ENCODE measurements at places on chromosomes 4 and X. TPM values are rescaled to one million over a fixed set of nuclear protein-coding genes. Genes with fewer than 3 reads are reported as not detected.
A peak's percentile ranks its signal among the peaks of the same experiment; 100 is the strongest.

DNA sequence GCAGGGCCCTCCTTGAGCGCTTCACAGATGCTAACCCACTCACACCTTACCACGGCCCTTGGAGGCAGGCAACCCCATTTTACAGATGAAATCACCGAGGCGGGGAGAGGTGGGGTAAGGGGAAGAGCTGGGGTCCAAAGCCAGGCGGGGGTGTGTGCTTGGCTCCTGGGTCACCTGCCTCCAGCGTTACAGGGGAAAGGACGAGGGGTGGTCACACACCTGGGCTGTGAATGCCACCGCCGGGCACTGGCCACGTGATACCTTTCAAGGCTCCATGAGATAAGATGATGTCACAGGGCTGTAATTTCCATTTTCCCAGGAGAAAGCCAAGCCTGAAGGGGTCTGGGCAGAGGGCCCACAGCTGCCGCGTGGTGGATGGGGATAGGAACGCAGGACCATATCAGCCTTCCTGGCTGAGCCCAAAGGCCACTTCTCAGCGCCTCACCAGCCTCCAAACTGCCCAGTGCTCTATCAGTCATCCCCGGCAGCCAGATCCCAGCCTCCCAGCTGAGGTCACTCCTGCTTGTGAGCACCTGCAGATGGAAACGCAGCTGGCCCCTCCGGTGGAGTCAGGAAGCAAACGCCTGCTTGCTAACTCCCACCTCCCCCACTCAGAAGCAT is 62.4 kb upstream of the CRMP1 start:
- DNase-seq: peak; percentile 56

DNA sequence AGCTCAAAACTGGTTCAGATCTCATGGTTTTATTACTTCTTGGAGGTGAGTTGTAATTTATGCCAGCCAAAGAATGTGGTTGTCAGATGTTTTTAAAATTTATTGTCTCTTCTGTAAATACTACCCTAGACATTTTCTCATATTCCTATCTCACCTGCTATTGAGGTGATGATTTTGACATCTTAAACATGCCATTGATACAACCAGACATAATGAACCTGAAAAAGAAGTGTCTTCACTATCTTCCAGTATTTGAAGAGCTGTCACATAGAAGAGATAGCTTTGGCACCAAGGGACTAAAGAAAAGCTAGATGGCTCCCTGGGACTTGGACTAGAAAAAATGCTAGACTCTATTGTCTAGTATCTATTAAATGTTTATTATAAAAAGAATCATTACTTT is 155.7 kb downstream of the RAP1GDS1 start:
- DNase-seq: no peak

DNA sequence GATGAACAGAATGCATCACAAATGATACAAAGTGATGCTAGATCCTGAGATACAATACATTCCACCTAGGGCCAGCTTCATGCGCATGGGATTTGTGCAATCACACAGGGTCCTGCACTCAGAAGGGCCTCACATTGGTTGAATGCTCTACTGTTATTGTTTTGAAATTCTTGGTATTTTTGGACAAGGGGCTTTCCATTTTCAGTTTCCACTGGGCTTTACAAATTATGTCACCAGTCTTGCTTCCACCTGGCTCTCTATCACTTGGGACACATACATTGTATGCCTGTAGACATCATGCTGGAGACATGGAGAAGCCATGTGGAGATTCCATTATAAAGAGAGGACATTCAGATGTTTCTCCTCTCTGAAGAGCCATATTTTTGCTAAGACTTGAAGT is 155.8 kb downstream of the NAA11 start:
- no peak for DNase-seq

- no peak for DNase-seq
Measured at GRCh38 chr4:152185786-152186550, 349.9 kb downstream of the FBXW7 start.

- no peak for DNase-seq
Measured at GRCh38 chrX:153765138-153766079, 1.4 kb downstream of the PLXNB3 start.

DNA sequence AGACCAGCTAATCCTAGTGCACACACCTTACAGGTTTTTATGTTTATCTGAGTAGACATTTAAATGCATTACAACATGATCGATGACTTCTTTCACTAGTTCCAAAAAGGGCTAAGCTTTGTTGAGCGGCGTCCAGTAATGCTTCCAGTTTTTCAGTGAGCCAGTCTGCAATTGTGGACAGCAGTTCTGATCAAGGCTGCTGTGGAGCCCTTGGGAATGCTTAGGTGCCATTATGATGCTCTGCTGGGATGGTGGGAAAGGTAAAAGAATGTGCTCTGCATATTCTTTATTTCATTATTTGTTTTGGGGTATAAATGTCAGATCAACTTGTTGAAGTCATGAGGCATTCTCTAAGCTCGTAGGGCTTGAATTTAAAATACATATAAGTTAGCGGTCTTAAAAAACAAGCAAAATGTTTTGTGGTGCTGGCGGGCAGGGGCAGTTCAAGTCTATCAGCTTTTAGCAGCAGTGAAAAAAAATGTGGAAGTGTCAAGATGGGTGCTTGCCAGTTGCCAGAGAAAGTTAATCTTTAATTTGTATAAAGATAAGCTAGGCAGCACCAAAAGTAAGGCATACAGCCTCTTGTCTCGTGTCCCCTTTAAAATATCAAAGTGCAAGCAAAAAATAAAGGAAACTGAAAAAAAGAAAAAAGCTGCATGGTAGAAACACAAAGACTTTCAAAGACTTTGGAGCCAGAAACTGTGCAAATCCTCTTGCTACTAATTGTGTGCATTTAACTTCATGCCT is 5.8 kb downstream of the MID1IP1 start:
- no peak for DNase-seq

DNA sequence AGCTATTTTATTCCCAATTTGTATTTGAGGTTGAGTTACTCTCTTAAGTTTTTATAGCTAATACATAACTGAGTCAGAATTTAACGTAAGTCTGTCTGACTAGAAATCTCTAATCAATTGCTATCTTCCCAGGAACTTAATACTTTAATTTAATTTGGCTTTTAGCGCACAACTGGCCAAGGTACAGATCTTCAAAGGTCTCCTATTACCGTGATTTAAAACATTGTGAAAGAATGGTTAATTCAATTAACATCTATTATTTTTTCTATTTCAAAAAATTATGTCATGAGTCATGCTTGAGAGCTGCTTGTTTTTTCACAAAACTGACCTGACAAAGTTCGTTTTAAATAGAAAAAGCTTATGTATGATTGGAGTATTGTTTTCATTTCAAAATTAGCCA is 22.0 kb upstream of the PLA2G12A start:
- DNase-seq: no peak

DNA sequence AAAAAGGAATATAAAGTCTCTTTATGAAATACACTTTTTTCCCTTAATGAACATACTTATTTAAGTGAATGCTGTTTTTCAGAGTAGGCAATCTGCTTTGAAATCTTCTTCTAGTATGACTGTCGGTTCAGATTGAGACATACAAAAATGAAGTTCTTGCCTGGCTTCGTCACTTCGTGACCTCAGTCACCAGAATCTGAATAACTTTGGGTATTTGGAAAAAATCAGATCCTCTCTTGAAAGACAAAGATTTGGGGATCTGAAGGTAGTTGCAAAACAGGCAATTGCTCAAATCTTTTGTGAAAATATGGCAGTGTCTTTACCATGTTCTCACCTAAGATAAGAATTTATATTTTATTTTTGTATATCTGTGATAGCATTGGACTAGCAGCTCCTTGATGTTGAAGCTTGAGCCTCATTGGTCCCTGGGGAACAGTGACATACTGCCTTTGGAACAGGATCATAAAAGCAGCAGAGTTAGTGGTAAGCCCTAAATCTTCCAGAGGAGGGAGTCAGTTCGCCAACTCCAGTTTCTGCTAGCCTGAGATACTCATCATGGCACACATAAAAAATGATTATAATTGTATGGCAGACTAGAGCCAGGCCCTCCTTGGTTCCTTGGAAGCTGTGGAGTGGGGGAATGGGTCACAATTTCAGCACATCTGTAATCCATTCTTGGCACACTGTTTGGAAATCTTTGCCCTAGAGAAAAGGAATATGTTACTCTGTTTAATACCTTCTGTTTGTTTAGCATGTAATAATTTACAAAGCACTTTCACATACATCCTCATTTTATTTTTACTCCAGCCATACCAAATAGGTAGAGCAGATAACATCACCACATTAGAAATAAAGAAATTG is 5.0 kb downstream of the ARFIP1 start:
- no peak for DNase-seq

DNA sequence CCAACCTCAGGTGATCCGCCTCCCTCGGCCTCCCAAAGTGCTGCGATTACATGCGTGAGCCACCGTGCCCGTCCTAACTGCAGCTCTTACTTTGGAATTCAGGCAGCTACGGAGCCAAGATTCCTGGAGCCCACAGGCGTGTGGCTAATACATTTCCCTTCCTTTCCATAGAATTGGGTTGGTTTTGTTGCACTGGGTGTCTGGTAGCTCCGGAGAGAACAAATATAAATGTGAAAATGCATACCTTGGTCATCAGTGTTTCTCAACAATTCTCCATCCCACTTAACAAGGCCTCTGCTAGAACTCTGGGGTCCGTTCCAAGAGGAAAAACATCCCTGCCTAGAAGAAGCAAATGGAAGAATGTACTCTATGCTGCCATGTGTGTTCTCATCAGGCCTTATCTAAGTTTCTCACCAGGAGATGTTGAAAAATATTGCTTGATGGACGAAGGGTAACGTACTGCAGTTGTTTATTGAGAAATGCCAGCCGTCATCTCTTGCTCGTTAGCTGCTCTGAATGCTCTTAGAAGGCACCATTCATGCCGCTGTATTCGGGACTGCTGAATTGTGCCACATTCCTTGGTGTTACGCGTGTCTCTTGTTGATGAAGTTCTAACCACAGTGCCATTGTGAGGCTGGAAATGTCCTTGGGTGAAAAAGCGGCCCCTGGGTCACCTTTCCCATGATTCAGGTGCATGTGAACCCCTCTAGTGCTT is 50.5 kb upstream of the CD99 start:
- no peak for DNase-seq

GRCh38 chrX:25043192-25043591 is 27.4 kb upstream of the ARX start:
- DNase-seq: no peak

DNA sequence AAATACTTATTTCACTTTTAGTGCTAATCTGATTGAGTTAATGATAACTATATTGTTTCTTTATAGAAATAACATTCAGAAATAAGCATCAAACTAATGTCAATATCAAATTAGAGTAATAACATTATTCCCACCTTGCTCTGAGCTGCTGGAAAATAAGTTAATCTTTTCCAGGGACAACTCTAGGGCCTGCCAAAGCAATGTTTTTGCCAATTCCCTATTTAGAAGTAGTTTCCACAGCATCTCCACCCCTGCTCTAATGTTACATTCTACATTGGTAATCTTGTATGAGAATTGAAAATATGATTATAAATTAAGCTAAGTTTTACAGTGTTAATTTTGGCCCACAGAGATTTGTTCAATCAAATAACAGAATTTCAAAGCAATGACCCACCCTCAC is 68.3 kb downstream of the REELD1 start:
- DNase-seq: no peak

- no peak for DNase-seq
Measured at GRCh38 chrX:119107206-119107605, 20.4 kb downstream of the KIAA1210 start.

Gene HERC5
- 1.7 TPM for total RNA-seq

Gene LRCH2
- 3.4 TPM for total RNA-seq

Gene APELA
- not detected for total RNA-seq

Gene SMIM31
- not detected for total RNA-seq
